ENCODE measurements at places on chromosomes 13 and 19.

DNA sequence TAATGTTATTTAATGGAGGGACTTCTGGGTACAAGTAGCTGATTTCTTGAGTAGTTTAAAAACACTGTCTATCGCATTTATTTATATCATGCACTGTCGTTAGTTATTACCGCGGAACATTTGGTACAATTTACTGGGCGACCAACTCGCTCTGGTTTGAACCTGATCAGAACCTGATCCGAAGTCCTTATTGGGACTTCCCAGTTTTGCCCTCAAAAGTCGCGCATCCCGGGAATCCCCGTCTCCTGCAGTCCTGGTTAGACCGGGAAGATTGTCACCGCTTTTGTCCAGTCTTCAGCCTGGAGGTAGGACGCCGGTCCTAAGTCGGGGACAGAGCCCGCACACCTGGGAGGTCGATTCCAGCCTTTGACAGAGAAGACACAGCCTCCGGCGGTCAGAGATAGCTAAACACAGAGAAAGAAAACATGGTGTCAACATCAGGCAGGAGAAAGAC, 694 bp downstream of the CLN5 start:
- DNase-seq: peak; percentile 34

GRCh38 chr13:74528734-74529513, 394.7 kb upstream of the KLF12 start:
- no peak for DNase-seq

DNA sequence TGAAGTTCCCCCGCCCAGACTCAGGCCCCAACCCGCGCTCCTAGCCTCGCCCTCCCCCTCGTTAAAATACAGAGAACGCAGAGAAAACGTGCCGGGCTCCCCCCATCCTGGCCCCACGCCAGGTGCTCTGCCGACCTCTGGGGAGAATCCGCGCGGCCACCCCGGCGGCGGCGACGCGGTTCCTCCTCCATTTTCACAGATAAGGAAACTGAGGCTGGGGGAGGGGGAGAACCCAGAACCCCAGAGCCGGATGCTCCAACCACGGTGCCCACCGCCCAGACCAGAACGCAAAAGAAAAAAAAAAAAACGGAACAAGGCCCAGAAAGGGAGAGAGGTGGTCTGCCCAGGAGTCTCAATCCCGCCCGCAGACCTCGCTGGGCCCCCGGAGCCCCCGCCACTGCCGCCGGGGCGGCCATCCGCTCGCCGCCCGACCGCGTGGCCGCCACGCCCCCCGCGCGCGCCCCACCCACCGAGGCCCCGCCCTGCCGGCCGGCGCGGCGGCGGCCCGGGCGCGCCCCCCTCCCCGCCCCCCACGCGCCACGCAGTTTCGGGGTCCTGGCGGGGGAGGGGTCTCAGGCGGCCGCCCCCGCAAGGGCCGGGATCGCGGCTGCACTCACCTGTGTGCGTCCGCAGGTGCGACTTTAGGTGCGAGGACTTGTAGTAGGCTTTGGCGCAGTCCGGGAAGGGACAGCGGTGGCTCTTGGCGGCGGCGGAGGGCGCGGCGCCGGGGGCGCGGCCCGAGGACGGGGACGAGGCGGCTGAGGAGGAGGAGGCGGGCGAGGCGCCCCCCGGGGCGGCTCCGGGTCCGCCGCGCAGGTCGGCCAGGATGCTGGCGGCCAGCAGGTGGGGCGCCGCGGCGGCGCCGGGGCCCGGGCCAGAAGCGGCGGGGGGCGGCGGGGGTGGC, 703 bp downstream of the KLF16 start:
- DNase-seq: peak; percentile 85

- DNase-seq: no peak
Observed at GRCh38 chr19:27744926-27745768, 1467.8 kb downstream of the UQCRFS1 start.

DNA sequence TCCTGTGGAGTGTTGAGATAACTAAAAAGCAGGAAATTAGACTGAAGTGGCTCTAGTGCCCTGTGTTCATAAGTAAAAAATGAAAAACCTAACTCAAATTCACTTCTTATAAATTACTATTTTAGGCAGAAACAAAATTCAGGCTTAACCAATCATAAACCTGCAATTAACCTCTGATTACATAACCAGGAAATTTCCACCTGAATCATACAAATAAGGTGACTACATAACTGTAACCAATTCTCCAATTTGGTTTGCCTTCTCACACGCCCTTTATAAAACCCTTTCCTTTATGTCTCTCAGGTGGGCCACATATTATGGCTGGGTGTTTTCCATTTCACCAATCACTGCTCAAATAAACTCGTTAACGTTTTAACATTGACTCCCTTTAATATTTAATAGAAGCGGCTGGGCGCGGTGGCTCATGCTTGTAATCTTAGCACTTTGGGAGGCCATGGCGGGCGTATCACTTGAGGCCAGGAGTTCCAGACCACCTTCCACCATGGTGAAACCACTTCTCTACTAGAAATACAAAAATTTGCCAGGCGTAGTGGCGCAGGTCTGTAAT, 22.9 kb upstream of the ZNF724 start:
- DNase-seq: peak; percentile 57

Data from NCI-H69 (cell line).